Renal pelvis (tissue), 12 donors: ENCODE measurements at places on chromosomes 16 and 17. TPM values are rescaled to one million over a fixed set of nuclear protein-coding genes. Genes with fewer than 3 reads are reported as not detected.

- no peak for DNase-seq
Observed at GRCh38 chr16:91484-91883, 13.5 kb downstream of the MPG start.

The SMIM22 gene
- polyA plus RNA-seq = 10.9 TPM

The C17orf107 gene
- 1.8 TPM for polyA plus RNA-seq

The YPEL3 gene
- polyA plus RNA-seq = 58.6 TPM
